ENCODE measurements at places on chromosomes 1 and 21.
A peak's percentile ranks its signal among the peaks of the same experiment; 100 is the strongest.

DNA sequence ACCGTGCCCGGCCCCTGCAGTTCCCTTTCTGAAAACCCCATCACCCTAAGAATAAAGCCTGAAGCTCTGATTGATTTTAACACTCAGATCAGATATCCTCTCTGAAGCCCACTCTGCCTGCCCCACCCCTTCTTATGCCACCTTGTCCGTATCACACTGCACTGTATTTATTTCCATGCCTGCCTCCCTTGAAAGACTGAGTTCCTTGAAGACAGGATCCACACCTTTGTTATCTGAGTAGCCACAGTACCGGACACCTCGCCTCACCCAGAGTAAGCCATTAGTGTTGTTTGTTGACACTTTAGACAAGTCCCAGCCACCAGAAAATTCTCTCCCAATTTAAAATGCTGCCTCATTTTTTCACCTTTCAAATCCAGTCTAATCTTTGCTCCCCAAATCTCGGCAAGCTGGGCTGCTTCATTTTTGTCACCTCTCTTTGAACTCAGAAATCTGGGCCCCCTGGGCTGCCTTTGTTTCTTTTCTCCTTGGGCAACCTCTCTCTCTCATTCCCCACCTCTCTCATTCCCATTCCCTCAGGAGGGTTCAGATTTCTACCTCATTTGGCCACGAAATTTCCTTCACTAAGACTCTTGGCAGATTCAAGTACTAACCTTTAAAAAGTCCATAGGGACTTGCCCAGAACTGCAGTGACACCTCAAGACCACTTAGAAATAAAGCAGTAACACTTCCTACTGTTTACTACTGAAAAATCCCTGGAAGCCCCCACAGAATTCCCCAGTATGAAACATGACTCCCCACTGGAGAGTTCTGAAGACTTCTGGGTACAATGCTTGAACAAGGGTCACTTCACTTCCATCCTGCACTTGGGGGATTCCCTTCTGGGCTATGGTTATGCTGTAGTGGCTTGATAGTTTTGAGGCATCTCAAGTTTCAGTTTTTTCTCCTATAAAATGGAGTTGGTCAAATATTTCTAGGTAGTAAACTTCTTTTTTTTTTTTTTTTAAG lies 8.7 kb upstream of the PPP1R15B start:
- DNase-seq: no peak

- no peak for DNase-seq
Measured at GRCh38 chr1:107514841-107515240, 374.0 kb downstream of the NTNG1 start.

DNA sequence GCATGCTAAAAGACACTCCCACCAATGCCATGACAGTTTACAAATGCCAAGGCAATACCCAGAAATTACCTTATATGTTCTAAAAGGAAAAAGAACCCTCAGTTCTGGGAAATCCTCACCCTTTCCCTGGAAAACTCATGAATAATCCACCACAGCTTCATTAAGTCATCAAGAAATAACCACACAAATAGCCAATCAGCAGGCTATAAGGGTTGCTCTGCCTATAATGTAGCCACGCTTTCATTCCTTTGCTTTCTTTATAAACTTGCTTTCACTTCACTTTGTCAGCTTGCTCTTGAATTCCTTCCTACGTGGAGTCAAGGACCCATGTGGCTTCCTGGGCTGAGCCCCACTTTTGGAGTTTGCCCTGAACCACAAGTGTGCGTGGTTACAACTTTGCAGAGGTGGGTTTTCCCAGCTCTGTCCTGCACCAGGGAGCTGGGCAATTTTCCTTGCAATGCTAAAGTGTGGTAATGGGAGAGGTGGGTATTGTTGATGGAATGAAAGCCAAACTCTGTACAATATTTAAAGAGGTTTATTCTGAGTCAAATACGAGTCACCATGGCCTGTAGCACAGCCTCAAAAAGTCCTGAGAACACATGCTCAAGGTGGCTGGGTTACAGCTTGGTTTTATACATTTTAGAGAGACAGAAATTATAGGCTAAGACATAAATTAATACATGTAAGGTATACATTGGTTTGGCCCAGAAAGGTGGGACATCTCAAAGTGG lies 42.2 kb upstream of the COG2 start:
- no peak for DNase-seq

- DNase-seq: peak; percentile 18
Measured at GRCh38 chr1:182389619-182390047, 2.0 kb downstream of the GLUL start.

- DNase-seq: peak; percentile 97
Measured at GRCh38 chr1:156104065-156104810, 10.3 kb upstream of the LMNA start.

- no peak for DNase-seq
Measured at GRCh38 chr1:168719306-168720111, 9.5 kb downstream of the DPT start.

All from umbilical cord (tissue), 2 donors.